ENCODE measurements at places on chromosomes 5 and 9.
A peak's percentile ranks its signal among the peaks of the same experiment; 100 is the strongest.

- peak; percentile 25 for DNase-seq
Observed at GRCh38 chr9:110399983-110400382, 62.3 kb upstream of the TXNDC8 start.

DNA sequence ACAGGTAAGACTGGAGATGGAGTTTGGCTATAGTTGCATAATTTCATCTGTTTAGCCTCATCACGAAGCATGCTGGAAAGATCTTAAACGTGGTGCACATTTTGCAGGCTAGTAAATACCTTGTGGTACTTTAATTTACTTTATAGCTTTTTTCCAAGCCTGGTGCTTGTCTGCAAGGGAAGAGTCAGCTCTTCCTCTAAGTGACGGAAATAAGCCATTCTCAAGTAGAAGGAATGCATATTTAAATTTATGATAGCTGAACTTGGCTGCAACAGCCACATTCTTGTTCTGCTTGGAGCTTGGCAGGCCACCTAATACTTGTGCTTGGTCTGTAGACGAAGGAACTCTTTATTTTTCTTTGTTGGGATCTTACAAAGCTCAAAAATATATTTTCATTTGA lies 188.0 kb upstream of the PIK3R1 start:
- peak; percentile 22 for DNase-seq

DNA sequence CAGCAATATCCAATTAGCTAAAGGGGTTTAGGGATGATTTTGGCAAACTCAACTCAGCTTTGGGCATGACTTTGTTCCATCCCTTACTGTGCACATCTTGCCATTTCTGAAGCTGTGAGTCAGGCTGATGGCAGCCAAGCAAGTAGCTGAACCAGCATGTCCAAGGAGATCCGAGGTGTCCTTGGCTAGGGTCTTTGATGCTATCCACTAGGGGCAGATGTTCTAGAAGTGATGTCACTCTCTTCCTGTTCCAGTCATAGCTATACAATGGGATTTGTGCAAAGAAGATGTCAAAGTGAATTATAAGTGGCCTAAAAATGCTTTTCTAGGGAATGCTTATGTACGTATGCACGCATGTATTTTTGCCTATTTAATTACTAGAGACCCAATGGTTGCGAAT lies 160.8 kb upstream of the PAPPA start:
- DNase-seq, result no peak

- DNase-seq, result peak; percentile 41
Observed at GRCh38 chr5:178113141-178113787, at the start of gene N4BP3. TSS of gene N4BP3 (plus strand) at chr5:178113532. CDS start at chr5:178119584, 6,052 bp downstream.

DNA sequence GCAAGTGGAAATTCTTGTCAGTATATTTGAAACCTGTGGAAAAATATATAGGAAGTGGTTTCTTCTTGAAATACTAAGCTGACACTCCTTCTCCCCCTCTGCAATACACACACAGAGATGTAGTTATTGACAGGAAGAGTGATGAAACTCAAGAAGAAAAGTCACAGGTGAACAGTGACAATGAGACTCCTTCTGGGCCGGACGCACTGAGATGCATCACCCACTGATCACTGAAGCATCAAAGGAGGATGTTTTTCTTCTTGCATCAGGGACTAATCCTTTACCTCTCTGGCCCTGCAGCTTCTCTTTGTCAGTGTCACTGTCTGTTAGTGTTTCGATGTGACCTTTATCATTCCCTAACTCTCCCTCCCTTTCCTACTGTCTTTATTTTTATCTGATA lies 1864.2 kb upstream of the C9orf72 start:
- no peak for DNase-seq

DNA sequence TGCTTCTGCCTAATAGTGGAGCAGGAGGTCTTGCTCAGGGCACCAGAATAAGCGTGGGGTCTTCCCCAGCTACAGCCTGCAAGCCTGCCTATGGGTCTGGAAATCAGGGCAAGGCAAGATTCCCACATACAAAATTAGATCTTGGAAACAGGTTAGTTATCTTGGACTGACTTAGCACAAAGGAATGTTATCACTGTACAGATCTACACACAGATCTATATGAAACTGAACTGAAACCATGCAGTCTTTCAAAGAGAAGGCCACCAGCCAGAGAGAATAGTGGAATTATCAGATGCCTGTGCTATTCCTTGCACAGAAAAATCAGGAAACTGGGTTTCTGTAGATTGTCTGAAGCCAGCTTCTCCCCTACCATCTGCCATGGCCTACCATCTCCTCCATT lies 585.7 kb downstream of the ACTL7B start:
- DNase-seq, result peak; percentile 46

GRCh38 chr9:81671880-81672280 lies 17.5 kb downstream of the TLE1 start:
- DNase-seq, result no peak

DNA sequence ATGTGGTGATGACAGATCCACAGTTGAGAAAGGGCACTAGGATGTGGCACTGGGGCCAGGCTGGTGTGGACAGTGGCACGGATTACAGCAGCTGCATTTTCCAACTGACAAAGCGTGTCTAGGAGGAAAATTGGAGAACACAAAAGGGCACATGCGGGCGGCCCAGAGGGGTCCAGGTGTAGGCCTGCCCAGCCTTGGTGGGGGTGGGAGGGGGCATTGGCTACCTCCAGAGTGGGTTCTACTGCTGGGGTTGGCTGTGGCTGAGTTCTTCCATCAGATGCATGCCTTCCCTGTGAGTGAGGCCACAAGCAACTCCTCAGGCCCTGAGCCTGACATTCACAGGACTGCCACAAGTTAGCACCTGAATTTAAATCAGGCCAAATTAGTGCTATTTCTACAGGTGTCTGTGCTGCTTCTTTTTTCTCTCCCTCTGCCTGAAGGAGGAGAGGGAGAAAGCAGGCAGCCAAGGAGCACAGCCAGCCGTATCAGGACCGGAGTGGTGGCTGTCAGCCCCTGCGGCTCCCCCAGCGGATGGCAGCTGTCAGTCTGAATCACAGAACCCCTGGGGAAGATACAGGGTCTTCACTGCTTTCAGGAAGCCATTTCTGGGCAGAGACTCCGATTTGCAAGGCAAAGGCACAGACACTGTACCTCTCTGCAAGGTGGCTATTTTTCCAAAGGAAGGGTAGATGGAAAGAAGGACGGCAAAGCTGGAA lies 464.2 kb downstream of the SPOCK1 start:
- DNase-seq, result no peak

Data from HT-29 (cell line).